ENCODE measurements at places on chromosomes 11 and 22.

DNA sequence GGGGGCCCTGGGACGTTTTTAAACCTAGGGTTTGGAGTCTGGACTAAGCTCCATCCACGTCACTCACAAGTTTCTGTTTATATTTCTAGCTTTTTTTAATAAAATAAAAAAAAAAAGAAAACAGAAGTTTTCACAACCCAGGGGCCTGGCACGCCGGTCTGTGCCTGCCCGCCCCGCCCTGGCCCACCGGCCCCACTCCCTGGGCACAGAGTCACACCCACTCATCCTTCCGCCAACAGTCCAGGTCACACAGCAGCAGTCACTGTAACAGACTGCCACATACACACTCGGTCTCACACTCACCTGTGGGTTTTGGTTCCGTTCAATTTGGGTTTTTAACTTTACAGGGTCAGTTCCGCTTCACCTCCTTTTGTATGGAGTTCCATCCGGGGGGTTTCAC, 5.3 kb upstream of the ACR start:
- peak; percentile 34 for DNase-seq

- DNase-seq, result no peak
Measured at GRCh38 chr11:44437122-44437521, 127.2 kb upstream of the ALX4 start.

GRCh38 chr22:28937206-28938025, 54.0 kb downstream of the ZNRF3 start:
- no peak for DNase-seq

DNA sequence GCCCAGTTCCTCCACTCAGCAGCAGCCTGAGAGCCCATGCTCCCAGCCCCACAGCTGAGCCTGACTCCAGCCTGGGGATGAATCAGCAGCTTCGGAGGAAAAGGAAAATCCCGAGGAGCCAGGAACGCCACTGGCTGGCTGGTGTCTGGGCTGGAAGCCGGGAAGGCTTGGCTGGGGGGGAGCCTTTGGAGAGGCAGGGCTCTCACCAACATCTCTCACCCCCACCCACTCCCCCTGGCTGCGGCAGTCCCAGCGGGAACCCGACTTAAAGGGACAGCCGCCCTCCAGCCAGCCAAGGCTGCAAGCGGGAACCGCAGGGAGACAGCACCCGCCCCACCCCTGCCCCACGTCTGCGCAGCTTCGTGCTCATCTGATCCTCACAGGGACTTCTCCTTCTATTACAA, 28.4 kb downstream of the KIAA0930 start:
- peak; percentile 90 for DNase-seq

DNA sequence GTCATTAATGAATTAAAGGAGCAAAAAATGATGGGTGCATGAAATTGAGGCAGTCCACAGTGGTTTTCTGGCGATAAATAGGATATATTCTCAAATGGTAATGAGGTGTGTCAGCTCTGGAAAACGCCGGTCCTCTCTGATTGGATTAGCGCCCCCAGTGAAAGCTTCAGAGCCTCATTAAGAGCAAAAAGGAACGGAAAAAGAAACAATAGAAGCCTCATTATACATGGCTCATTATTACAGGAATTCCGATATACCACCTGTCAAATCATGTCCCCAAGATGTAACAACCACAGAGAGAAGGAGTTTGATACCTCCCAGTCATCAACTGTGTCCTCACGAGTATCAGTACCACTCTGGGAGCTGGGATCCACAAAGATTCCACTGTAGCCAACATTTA, 175.7 kb upstream of the PITPNB start:
- no peak for DNase-seq

- no peak for DNase-seq
Measured at GRCh38 chr11:127627204-127627603, 626.6 kb upstream of the KIRREL3 start.

DNA sequence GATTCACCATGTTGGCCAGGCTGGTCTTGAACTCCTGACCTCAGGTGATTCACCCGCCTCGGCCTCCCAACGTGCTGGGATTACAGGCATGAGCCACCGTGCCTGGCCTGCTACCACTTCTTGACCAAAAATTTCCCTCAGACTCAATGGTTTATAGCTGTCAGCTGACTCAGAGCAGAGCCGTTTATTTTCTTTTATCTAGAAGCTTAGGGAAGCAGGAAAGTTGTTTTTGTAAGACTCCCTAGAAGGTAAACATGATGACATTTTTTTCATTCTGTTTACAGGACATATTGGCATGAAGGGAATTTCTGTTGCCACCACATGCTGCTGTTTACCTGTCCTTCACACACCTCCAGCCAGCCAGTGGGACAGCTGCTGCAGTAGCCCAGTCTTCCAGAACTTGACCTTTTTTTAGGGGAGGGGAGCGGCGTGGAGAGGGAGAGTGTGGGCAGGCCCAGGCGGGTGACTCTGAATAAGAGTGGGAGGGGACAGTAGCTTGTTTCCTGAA, 56.1 kb upstream of the PTPRJ start:
- DNase-seq, result no peak

DNA sequence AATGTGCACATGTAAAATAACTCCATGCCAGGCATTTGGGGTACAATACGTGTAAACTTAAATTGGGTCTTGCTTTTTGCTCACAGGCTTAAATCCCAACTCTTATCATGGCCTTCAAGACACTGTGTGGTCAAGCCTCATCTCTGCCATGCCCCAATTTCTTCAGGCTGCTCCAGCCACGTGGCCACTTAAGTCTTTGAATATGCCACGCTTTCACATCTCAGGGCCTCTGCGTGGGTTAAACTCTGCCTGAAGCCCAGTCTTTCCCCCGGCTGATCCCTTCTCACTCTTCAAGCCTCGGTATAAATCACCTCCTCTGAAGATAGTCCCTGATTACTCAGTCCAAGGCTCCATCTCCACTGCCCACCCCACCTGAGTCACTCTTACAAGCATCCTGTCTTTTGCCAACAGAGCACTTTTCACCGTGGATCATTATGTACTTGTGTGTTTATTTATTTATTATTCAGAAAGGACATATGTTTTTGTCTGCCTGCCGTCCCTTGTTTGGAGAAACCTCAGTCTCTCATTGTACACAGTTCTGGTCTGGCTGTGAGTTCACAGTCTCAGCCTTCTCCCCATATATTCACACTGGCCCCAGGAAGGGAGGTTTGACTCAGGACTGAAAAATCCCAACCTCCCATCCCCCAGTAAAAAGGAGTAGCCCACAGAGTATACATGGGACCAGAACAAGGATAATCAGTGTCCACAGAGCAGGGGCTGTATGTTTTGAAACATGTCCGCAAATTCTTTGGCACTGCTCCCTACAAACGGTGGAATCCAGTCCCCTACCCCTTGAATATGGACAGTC, 344.7 kb downstream of the MN1 start:
- DNase-seq, result no peak

DNA sequence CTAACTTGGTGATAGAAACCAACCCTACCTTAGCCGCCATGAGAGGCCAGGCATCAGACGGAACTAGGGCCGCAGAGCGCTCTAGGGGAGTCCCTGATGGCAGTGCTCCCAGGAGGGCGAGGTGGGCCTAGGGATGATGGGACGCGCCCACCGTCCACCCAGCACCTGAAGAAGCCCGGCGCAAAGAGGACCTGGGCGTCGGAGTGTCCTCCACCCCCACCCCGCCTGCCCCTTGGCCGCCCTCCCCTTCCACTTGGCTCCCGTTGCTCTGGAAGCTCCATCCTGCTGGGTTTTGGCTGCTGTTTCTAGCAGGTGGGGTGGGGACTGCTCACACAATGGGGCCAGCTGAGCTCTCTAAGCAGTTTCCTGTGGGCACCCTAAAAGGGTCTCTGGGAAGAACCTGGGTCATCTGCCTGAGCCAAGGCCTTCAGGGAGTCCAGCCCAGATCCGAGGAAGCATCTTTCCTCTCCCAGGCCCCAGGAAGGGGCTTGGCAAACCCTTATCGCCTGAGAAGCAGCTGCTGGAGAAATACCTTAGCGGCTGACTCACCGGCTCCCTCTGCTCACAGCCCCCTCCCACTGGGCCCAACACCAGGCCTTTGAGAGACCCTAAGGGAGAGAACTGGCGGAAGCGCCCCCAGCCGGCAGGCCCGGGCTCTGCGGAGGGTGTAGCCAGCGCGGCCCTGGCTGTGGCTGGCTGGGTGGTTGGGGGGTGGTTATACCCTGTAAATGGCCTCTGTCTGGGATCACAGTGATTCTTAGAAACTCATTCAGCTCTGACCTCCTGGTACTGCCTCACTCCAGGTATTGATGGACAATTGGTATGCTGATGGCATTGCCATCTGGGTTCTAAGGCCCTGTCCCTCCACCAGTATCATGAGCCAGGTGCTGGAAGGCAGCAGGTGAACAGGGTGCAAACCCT, 19.3 kb downstream of the CREB3L1 start:
- DNase-seq, result peak; percentile 58

DNA sequence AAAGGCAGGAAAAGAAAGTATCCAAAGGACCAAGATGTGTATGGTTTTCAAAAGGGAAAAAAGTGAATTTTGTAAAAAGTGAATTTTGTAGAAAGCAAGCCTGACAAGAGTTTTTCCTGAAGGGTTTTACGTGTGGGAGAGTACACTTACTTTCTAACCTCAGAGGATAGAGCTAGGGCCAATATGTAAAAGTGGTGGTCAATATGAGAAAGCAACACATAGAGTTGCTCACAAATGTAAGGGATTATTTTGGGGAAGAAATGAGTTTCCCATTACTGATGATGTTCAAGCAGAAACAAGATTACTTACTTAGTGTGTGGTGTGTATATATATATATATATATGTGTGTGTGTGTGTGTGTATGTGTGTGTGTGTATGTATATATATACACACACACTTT, 162.5 kb downstream of the SWAP70 start:
- DNase-seq, result no peak

GRCh38 chr11:33375688-33376311, 118.6 kb downstream of the HIPK3 start:
- DNase-seq, result no peak
